ENCODE measurements at places on chromosomes 7 and 10. TPM values are rescaled to one million over a fixed set of nuclear protein-coding genes. Genes with fewer than 3 reads are reported as not detected.

The NCF1 gene
- not detected for total RNA-seq

The HHEX gene
- 1.7 TPM for total RNA-seq

The HOXA7 gene
- total RNA-seq = not detected

The EMX2 gene
- 3.0 TPM for total RNA-seq

DNA sequence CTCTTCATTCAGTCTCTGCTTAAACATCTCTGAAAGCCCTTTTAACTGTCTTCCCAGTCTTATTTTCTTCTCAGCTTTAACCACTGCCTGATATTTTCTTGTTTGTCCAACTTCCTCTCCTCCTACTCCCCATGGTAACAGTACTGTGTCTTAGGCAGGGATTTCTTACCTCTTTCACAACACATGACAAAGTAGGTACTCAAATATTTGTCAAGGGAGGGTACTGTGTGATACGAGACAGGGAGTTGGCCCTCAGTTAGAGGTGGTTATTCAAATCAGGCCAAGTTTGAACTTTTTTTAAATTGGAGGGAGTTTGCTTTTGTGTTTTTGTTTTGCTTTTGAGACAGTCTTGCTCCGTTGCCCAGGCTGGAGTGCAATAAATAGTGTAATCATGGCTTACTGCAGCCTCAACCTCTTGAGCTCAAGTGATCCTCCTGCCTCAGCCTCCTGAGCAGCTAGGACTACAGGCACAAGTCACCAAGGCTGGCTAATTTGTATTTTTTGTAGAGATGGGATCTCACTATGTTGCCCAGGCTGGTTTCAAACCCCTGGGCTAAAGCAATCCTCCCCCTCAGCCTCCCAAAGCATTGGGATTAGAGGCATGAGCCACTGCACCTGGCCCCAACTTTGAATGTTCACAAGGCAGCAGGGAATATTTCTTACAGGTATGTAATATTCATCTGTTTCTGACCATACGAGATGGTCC, 2.5 kb upstream of the KPNA7 start:
- no peak for DNase-seq
- no peaks in the 10 kb centered on the region for H3K36me3 ChIP-seq
- H3K4me1 ChIP-seq = no peaks in the 10 kb centered on the region
- peaks cover 7% of the 10 kb centered on the region for H3K27me3 ChIP-seq
- H3K27ac ChIP-seq = no peak overlapping the region

GRCh38 chr10:7558036-7558435, 108.7 kb downstream of the ITIH5 start:
- no peaks in the 10 kb centered on the region for H3K4me1 ChIP-seq
- H3K4me3 ChIP-seq = no peak overlapping the region
- H3K27me3 ChIP-seq = peaks cover 14% of the 10 kb centered on the region
- H3K27ac ChIP-seq = no peak overlapping the region
- H3K36me3 ChIP-seq = no peaks in the 10 kb centered on the region
- DNase-seq = no peak

- DNase-seq = no peak
- H3K36me3 ChIP-seq = peaks cover 8% of the 10 kb centered on the region
- no peaks in the 10 kb centered on the region for H3K27me3 ChIP-seq
- no peak overlapping the region for H3K4me3 ChIP-seq
- H3K27ac ChIP-seq = peak overlapping the region; percentile 44
These were observed 123.2 kb downstream of the ST7 start for GRCh38 chr7:117076426-117076943.

GRCh38 chr7:2791390-2791789, 52.7 kb downstream of the GNA12 start:
- H3K4me1 ChIP-seq = peaks cover 34% of the 10 kb centered on the region
- DNase-seq = no peak
- H3K36me3 ChIP-seq = peaks cover 44% of the 10 kb centered on the region
- no peak overlapping the region for H3K4me3 ChIP-seq

DNA sequence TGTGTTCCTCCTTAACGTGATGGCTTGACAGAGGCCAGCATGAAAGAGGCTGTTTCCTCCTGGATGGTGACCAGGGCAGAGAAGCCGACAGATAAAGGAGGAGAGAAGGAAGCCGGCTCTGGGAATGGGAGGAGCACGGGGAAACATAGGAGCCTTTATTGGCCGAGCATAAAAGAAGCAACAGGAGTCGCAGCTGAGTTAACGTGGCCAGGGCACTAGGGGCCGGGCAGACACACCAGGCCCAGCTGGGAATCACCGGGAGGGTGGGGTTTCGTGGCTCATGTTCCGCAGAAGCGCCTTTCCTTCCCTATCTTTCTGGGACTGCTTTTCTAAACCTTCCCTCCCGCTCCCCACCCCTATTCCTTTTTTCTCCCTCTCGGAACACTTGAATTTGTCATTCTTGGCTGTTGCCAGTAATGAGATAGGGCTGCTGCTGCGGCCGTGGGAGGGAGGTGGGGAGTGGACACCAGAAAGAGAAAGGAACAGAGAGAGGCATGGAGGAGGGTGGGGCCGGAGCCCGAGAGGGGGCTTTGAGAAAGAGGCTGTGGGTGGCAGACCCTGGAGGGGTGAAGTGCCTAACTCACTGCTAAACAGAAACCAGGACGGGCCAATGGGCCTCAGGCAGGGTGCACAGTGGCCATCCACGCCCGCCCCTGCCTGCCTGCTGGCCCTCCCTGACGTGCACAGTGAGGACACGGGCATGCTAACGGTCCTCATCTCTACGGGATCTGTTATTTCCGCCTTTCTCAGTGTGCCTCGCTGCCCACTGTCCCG, 65.2 kb downstream of the COL13A1 start:
- H3K27me3 ChIP-seq = no peaks in the 10 kb centered on the region
- DNase-seq = no peak
- H3K4me1 ChIP-seq = peaks cover 54% of the 10 kb centered on the region
- no peaks in the 10 kb centered on the region for H3K36me3 ChIP-seq

DNA sequence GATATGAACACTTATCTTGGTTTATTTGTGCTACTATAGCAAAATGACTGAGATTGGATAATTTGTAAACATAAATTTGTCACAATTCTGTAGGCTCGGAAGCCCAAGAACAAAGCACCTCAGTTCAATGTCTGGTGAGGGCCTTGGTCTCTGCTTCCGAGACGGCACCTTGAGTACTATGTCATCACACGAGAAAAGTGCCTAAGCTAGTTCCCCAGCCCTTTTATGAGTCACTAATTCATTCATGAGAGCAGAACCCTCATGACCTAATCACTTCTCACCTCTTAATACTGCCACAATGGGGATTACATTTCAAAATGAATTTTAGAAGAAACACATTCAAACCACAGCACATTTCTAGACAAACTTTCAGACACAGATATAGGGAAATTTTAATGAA, 52.0 kb upstream of the PRSS1 start:
- no peak overlapping the region for H3K27ac ChIP-seq
- no peaks in the 10 kb centered on the region for H3K4me1 ChIP-seq
- H3K27me3 ChIP-seq = peaks cover 16% of the 10 kb centered on the region
- H3K36me3 ChIP-seq = no peaks in the 10 kb centered on the region

GRCh38 chr7:28533731-28534531, 121.6 kb downstream of the CREB5 start:
- peaks cover 4% of the 10 kb centered on the region for H3K36me3 ChIP-seq
- no peaks in the 10 kb centered on the region for H3K27me3 ChIP-seq
- peaks cover 29% of the 10 kb centered on the region for H3K4me1 ChIP-seq

DNA sequence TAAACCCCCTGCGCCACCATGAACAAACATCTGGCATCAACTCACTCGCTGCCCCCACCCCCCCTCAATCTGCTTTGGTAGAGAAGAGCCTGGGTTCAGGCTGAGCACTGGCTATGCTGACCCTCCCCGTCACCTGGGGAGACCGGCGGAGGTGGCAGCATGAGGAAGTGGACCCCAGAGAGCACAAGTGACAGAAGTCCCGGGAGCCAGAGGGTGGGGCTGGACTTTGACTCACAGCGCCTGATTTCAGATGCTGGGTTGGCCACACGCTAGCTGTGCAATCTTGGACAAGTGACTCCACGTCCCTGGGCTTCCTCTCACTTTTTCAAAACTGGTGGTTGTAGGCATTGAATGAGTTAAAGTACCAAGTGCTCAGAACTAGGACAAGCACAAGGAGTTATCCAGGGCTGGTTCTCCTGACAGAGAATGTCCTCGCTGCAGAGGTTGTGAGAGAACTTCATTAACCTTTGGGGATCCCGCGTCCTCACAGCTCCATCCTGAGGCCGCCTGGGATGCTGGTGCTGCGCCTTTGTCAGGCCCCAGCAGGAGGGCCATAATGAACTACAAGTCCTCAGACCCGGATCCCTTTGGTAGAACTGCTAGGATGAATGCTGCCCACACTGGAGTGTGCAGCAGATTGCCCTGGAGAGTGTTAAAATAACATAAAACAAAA, 48.8 kb upstream of the RASGEF1A start:
- no peak for DNase-seq
- no peak overlapping the region for H3K4me3 ChIP-seq
- H3K36me3 ChIP-seq = no peaks in the 10 kb centered on the region
- H3K4me1 ChIP-seq = no peaks in the 10 kb centered on the region
- H3K27ac ChIP-seq = no peak overlapping the region

- H3K36me3 ChIP-seq = peaks cover 3% of the 10 kb centered on the region
- H3K4me1 ChIP-seq = peaks cover 44% of the 10 kb centered on the region
- H3K27me3 ChIP-seq = no peaks in the 10 kb centered on the region
- DNase-seq = no peak
These were observed 22.8 kb downstream of the CDK14 start for GRCh38 chr7:90618876-90619275.

DNA sequence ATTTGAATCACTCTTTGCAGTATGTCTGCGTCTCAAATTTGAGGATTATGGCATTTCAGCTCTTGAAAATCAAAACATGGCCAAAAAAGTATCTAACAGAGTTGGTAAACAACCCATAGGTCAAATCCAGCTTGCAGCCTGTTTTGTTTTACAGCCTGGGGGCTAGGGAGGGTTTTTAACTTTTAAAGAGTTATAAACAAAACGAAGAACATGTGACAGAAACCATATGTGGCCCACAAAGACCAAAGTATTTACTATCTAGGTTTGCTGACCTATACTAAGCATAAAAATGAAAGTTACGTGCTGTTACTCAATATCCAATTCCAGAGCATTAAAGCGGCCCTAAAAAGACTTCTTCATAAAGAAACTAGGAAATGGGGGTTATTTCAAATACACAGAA, 55.5 kb upstream of the STARD3NL start:
- no peaks in the 10 kb centered on the region for H3K36me3 ChIP-seq
- H3K4me1 ChIP-seq = no peaks in the 10 kb centered on the region
- H3K27me3 ChIP-seq = peaks cover 28% of the 10 kb centered on the region
- H3K4me3 ChIP-seq = no peak overlapping the region
- DNase-seq = no peak

GRCh38 chr7:15016766-15017165, 114.2 kb upstream of the DGKB start:
- DNase-seq = no peak
- H3K27ac ChIP-seq = no peak overlapping the region
- no peaks in the 10 kb centered on the region for H3K27me3 ChIP-seq
- H3K36me3 ChIP-seq = no peaks in the 10 kb centered on the region
- H3K4me3 ChIP-seq = no peak overlapping the region

DNA sequence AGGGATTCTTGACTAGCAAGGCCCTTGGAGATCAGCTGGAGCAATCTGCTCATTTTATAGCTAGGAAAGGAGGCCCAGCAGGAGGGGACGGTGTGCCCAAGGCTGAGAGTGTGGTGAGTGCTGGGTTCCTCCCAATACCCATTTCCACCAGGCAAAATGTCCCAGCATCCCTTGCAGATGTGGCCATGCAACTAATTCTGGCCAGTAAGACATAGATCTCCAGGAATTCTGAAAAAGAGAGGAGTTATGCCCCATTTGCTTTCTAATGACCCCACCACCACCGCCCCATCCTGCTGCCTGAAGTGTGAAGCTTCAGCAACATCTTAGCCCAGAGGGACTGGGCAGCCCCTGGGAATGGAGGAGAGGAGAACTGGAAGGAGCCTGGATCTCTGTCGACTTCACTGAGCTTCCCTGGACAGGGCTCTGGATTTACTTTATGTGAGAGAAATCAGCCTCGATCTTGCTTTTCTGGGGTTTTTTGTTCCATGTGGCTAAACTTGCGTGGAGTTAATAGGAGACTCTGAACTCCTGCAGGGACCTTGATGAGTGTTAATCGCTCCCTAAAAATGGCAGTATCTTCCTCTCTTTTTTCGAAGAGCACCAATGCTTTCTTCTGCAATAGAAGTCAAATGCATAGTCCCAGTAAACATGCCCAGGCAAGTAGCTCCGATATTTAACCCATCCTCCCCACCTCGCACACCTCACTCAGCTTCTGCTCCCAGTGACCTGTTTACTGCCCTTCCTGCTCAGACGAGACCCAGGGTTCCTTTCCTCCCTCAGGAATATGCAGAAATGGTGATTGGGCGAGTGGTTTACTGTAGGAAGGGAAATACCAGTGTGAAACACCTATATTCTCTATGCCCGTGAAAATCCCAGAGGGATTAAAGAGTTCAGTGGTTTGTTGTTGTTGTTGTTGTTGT, 127.5 kb upstream of the GPR26 start:
- H3K4me1 ChIP-seq = no peaks in the 10 kb centered on the region
- H3K27ac ChIP-seq = no peak overlapping the region
- no peak for DNase-seq
- H3K36me3 ChIP-seq = no peaks in the 10 kb centered on the region
- no peaks in the 10 kb centered on the region for H3K27me3 ChIP-seq

GRCh38 chr10:6843481-6843881, 263.4 kb upstream of the PRKCQ start:
- peaks cover 8% of the 10 kb centered on the region for H3K27me3 ChIP-seq
- DNase-seq = no peak
- no peaks in the 10 kb centered on the region for H3K36me3 ChIP-seq

GRCh38 chr10:59133841-59134593, 42.4 kb upstream of the PHYHIPL start:
- H3K4me3 ChIP-seq = no peak overlapping the region
- DNase-seq = no peak
- H3K27me3 ChIP-seq = peaks cover 31% of the 10 kb centered on the region
- no peaks in the 10 kb centered on the region for H3K4me1 ChIP-seq
- no peak overlapping the region for H3K27ac ChIP-seq

GRCh38 chr10:51386248-51386885, 312.1 kb downstream of the PRKG1 start:
- H3K36me3 ChIP-seq = no peaks in the 10 kb centered on the region
- peaks cover 15% of the 10 kb centered on the region for H3K4me1 ChIP-seq
- no peaks in the 10 kb centered on the region for H3K27me3 ChIP-seq
- H3K4me3 ChIP-seq = no peak overlapping the region

Measured in osteocyte (in vitro differentiated cells).